SJCRH30 (cell line): ENCODE measurements at places on chromosomes 4 and X.

- DNase-seq, result peak; percentile 96
These were observed 162.3 kb upstream of the MAMLD1 start for GRCh38 chrX:150200820-150201287.

DNA sequence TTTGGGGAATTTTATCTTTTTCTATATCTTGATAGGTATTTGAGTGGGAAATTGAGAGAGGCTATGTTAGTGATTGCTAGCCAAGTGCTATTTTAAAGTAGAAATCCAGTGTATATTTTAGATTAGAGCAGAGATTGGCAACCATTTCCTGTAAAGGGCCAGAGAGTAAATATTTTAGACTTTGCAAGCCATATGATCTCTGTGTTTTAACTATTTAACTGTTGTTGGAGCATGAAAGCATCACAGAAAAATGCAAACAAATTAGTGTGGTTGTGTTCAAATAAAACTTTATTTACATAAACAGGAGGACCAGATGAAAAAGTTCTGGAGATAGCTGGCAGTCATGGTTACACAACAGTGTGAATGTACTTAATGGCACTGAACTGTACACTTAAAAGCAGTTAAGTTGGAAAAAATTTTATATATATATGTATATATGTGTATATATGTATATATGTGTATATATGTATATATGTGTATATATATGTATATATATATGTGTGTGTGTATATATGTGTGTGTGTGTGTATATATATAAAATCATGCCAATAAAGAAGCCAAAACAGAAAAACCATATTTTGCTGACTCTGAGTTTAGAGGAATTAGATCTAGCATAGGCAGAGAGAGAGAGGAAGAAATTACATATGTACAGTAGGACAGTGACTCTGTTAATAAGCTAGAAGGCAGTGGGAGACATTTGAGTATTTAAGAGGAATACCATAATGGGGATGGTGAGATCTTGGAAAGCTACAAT lies 83.4 kb downstream of the TMEM164 start:
- DNase-seq, result no peak

- DNase-seq, result no peak
These were observed 70.5 kb downstream of the JADE1 start for GRCh38 chr4:128879971-128880370.

GRCh38 chr4:54290980-54291379 lies 61.9 kb downstream of the PDGFRA start:
- DNase-seq, result no peak
